Activated T-helper 2 cell treated with anti-CD3 and anti-CD28 coated beads, Interferon-gamma antibody, Interleukin-2, Interleukin-4, amounts not matched to agents 10 μg/mL and 5 μg/mL and 100 μg/mL, durations not matched to agents 14 hours and 24 hours and 36 hours (primary cell): ENCODE measurements at places on chromosomes 1 and 21. TPM values are rescaled to one million over a fixed set of nuclear protein-coding genes. Genes with fewer than 3 reads are reported as not detected.

Gene RCC2
- total RNA-seq, result 202 and 203 TPM in 2 replicates

Gene SELL
- 63.0 and 64.9 TPM in 2 replicates for total RNA-seq

Gene F5
- total RNA-seq, result 25.0 and 26.0 TPM in 2 replicates

Gene MTX1
- total RNA-seq, result 58.6 and 64.0 TPM in 2 replicates

Gene THEMIS2
- 25.1 and 29.1 TPM in 2 replicates for total RNA-seq

Gene DCST1
- 0.11 TPM in 1 of 2 replicates, not detected in the other for total RNA-seq

Gene MUTYH
- 50.1 and 50.9 TPM in 2 replicates for total RNA-seq

- DNase-seq, result no peak
Measured at GRCh38 chr1:17979815-17980214, 127.8 kb upstream of the IGSF21 start.

- DNase-seq, result no peak
Measured at GRCh38 chr1:2334883-2335534, 56.3 kb downstream of the MORN1 start.

- DNase-seq, result no peak
Measured at GRCh38 chr21:41345934-41346685, 15.7 kb upstream of the MX2 start.

- no peak for DNase-seq
Measured at GRCh38 chr1:24720152-24720551, 25.1 kb upstream of the CLIC4 start.

DNA sequence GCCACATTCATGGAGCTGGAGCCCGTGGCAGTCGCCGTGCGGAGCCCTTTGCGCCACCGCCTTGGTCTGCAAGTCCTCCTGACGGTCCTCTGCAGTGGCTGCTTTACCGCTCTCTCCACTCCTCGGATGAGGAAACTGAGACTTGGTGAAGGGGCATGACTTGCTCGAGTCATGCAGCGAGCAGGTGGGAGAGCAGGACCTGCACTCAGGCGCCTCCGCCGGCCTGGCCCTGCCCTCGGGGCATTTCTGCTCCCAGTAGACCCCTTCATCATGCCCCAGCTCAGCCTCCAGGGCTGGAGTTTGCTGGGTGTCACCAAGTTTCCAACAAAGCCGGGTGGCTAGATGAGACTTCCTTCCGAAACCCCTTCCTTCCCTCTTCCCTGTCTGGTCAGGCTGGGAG lies 100.0 kb upstream of the TARDBP start:
- no peak for DNase-seq

- DNase-seq, result no peak
Measured at GRCh38 chr1:98384461-98385141, 276.9 kb upstream of the SNX7 start.

GRCh38 chr1:17502326-17502778 lies 37.1 kb upstream of the ARHGEF10L start:
- peak; percentile 44 for DNase-seq

DNA sequence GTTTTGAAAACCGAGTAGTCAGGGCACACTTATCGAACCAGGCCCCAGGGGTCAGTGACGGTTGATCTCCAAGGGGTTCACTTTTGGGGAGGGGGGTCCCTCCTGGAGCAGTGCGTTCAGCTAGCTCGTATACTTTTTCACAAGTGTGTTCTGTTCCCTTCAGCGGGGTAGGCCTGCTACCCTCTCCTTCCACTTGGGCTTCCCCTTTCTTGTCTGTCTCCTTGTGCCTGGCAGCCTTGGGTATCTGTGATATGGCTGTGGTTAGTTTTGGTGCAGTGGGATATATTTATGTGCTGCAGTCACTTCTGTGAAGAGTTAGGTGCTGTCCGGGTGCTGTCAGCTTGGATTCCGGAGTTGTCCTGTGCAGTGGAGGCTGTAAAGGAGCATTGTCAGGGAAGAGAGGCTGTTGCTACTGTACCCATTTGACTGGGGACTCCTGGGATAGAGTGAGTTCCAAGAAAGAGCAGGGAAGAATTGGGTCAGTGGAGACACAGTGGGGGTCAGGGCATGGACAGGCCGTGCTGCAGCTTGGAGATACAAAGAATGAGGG lies 29.7 kb downstream of the ADARB1 start:
- DNase-seq, result no peak

DNA sequence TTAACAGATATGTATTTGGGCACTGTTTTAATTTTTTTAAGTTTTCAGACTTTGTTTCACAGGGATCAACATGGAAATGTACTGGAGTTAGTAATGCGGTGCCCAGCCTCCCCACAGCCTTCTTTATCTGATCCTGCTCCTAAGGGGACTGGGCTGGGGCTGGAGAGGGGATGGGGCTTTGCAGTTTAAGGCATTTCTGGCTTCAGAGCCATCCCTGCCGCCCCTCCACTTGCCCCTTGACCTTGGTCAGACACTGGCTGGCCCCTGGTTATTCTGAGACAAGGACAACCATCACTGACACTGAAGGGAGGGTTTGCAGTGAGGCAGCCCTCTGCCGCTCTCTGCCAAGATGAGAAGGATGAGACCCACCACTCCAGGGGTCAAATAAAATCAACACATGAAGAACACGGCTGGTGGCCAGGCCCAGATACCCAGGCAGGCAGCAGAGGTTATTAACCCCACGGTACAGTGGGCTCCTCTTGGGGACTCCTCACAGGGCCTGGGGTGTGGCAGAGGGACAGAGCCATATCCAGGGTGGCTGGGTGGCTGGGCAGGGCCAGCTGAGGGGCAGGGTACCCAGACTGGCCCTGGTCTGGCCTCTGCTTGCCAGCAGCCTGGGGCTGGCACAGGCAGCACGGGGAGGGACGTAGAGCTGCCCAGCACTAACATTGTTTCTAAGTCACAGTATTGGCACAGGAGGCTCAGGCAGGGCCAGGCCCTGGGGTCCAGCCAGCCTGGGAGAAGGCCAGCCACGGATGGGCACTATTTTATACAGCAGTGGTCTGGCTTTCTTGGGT lies 7.2 kb upstream of the UBE2U start:
- DNase-seq, result no peak

DNA sequence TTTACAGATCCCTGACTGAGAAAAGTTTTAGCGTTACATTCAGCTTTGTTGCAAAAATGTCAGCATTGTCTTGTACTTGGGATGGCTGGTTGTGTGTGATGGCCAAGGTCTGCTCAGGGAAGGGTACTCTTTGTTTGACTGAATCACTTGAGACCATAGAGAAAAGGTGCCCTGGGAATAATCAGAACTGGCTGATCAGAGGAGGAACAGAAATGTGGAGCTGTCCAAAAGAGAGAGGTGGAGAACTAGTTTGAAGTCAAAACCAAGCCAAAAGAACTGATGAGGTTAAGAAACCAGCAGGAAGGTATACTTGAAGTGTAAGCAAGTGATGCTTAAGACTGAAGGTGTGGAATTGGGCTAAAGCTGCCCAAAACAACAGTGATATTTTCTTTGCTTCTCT lies 107.6 kb upstream of the LYPLAL1 start:
- no peak for DNase-seq
